ENCODE measurements at places on chromosomes 6 and 20. TPM values are rescaled to one million over a fixed set of nuclear protein-coding genes. Genes with fewer than 3 reads are reported as not detected.

DNA sequence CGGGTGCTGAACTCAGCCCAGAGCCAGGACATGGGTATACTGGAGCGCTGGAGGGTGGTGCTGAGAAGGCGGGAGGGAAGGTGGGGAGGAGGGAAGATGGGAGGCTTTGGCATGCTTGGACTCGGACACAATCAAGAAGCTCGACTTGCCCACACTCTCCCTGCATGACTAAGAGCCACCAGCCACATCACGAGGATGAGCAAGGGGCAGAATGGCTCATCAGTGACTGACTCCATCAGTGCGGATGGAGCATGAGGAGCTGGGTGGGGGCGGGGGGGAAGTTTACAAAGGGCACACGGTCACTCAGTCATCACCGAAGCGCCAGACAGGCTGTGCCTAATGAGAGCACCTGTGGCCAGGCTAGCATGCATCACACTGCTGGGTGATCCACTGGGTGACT lies 222.8 kb downstream of the KIF16B start:
- DNase-seq = no peak

DNA sequence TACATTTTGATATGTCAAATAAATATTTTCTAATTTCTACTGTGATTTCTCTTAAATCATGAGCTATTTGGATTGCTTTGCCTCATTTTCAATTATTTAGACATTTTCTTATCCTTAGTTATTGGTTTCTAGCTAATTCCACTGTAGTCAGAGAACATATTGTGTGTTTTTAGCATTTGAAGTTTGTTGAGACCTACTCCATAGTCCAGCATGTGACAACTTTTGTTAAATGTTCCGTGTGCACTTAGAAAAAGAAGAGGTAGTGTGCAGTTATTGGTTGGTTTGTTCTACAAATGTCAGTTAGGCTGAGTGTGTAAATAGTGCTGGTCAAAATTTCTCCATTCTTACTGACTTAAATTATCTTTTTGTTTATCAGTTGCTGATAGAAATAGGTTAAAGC lies 138.8 kb downstream of the BCAS1 start:
- no peak for DNase-seq

- peak; percentile 31 for DNase-seq
Observed at GRCh38 chr6:134347885-134348805, 30.2 kb upstream of the SGK1 start.

DNA sequence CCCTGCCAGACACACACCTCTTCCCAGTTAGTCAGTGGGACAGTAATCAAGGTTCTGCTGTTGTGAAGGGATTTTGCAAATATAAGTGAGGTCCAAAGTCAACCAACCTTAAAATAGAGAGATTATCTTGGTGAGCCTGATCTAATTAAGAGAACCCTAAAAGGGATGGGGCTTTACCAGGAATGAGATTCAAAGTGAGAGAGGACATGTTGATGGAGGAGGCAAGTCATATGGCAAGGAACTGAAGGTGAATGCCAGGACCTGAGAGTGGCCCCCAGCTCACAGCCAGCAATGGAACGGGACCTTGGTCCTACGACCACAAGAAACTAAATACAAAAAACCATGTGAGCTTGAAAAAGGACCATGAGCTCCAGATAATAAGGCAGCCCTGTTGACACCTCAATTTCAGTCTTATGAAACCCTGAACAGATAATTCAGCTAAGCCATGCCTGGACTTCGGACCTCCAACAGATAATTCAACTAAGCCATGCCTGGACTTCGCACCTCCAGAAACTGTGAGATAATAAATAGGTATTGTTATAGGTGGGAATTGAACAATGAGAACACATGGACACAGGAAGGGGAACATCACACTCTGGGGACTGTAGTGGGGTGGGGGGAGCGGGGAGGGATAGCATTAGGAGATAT lies 253.4 kb downstream of the GMPR start:
- DNase-seq = no peak

Gene SCRT2
- 0.40 TPM for total RNA-seq

Gene DPPA5
- not detected for total RNA-seq

GRCh38 chr20:1332749-1333300 lies 3.9 kb upstream of the SDCBP2 start:
- no peak for DNase-seq

GRCh38 chr6:125927761-125928160 lies 28.8 kb upstream of the HINT3 start:
- no peak for DNase-seq

Gene CCHCR1
- 16.4 TPM for total RNA-seq

Gene C6orf118
- 6.0 TPM for total RNA-seq
